ENCODE measurements at places on chromosomes 12 and 14.

- DNase-seq, result no peak
Measured at GRCh38 chr12:51926718-51927117, 19.4 kb downstream of the ACVRL1 start.

- DNase-seq, result no peak
Measured at GRCh38 chr12:3662521-3662921, 90.4 kb downstream of the CRACR2A start.

GRCh38 chr12:55654511-55655214 is 18.0 kb downstream of the OR10P1 start:
- no peak for DNase-seq

DNA sequence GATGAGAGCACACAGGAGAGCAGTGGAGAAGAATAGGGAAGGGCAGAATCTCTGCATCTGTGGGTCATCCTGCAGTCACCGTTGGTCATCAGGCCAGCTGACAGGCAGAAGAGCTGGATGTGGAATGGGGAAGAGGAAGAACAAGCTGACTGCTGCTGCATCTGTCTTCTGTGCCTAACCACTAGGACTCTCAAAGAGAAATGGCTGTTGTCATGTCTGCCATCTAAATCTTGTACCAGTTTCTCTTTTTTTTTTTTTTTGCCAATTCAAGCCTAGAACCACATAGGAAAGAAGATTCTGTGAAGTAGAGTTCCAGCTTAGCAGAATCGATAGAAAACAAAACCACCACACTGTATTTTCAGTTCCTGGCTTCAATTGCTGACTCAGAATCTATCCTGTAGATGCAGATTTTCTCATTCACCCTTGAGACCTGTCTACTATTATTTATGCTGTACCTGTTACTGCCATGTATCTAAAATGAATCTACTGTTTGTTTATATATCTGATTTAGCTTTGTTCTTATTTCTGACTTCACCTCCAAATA is 421.9 kb upstream of the PRICKLE1 start:
- no peak for DNase-seq

GRCh38 chr12:14443531-14443930 is 78.0 kb downstream of the ATF7IP start:
- DNase-seq, result no peak

DNA sequence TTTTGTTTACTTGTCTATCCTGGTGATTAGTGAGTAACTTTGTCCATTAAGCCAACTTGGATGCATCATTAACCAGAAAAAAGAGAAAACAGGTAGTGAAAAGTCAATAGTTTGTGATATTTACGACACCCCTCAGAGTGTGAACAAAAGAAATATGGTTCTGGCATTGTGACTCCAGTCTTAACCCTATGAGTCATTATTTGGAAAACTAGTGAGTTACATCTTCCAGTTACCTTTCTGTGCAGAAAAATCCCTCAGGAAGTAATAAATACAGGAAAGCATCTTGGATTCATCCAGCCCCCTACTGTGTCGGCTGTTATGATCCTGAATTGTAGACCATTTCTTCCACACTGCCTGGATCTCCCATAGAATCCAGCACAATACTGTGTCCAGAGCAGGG is 379.1 kb downstream of the GALC start:
- no peak for DNase-seq

GRCh38 chr14:75303381-75303789 is 24.8 kb downstream of the FOS start:
- peak; percentile 52 for DNase-seq

- no peak for DNase-seq
Measured at GRCh38 chr14:86420131-86420530, 890.2 kb downstream of the FLRT2 start.

GRCh38 chr12:49872781-49873181 is 29.9 kb upstream of the BCDIN3D start:
- no peak for DNase-seq

DNA sequence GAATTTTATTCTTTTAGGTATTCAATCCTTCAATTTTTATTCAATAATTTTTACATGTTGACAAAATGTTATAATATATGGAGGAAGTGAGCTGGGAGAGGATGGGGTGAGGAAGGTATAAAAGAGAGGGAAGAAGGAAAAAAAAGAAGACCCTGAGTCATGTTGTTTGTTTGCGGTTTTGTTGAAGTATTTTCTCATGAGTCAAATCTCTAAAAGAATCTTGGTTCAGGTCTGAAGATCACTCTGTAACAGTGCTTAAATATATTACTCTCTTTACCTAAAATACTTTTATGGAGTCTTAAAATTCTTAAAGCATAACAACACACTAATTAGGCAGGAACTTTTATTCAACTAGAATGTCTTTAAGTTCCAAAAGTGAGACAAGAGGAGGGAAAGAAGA is 489.6 kb upstream of the GARIN6 start:
- no peak for DNase-seq

- DNase-seq, result no peak
Measured at GRCh38 chr12:53975479-53976152, 862 bp upstream of the HOTAIR start.

DNA sequence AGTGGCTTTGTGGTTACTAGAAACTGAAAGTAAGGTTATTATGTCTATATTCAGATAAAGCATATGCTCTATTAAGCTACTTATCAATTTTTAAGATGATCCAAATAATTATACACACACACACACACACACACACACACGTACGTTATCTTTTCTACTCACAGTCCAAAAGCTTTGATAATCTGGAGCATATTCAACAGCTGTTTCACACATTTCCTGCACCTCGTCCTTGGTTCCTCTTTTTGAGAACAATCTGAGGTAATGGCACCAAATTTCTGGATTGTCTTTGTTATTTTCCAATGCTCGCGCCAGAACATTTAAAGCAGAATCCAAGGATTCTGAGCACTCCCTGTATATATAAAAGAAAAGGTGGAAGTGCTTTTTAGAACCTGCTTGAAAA is 37.5 kb downstream of the ZFC3H1 start:
- no peak for DNase-seq

GRCh38 chr14:86626530-86626929 is 1096.6 kb downstream of the FLRT2 start:
- no peak for DNase-seq

- DNase-seq, result no peak
Measured at GRCh38 chr12:43348221-43348620, 203.8 kb downstream of the ADAMTS20 start.

DNA sequence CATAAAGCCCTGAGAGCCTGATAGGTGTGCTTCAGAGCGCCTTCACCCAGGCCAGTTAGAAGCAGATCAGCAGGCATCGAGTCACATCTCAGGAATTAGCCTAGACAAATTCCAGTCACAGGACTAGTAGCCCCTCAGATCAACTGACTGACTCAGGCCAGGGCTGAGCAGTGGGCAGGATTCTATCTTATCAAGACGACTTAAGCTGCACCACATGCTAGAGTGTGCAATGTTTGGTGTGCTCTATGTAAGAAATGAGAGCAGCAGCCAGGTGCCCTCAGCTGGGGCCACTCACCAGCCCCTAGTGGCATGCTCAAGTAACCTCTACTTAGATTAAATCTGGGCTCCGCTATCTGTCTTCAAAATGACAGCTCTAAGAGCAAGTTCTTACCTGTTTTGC is 19.7 kb upstream of the NGB start:
- DNase-seq, result no peak

DNA sequence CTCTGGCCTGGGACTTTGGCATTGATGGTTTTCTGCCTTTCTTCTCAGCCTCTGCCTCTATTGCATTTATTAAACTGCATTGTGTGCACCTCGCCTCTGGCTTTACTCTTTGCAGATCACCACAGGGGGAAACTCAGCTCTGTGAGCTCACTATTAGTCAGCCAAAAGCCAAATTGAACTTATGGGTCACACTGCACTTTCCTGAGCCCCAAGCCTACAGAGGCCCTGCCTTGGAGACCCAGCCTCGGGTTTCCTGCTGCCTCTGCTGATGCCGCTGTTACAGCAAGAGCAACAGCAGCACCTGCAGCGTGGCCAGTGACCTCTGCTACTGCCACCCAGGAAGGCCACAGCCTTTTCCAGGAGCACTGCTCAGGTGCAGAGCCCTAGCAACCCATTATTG is 122.5 kb downstream of the DAD1 start:
- no peak for DNase-seq

- no peak for DNase-seq
Measured at GRCh38 chr12:59928416-59928815, 332.6 kb downstream of the SLC16A7 start.

- DNase-seq, result no peak
Measured at GRCh38 chr12:132723015-132723763, 12.5 kb downstream of the PGAM5 start.

DNA sequence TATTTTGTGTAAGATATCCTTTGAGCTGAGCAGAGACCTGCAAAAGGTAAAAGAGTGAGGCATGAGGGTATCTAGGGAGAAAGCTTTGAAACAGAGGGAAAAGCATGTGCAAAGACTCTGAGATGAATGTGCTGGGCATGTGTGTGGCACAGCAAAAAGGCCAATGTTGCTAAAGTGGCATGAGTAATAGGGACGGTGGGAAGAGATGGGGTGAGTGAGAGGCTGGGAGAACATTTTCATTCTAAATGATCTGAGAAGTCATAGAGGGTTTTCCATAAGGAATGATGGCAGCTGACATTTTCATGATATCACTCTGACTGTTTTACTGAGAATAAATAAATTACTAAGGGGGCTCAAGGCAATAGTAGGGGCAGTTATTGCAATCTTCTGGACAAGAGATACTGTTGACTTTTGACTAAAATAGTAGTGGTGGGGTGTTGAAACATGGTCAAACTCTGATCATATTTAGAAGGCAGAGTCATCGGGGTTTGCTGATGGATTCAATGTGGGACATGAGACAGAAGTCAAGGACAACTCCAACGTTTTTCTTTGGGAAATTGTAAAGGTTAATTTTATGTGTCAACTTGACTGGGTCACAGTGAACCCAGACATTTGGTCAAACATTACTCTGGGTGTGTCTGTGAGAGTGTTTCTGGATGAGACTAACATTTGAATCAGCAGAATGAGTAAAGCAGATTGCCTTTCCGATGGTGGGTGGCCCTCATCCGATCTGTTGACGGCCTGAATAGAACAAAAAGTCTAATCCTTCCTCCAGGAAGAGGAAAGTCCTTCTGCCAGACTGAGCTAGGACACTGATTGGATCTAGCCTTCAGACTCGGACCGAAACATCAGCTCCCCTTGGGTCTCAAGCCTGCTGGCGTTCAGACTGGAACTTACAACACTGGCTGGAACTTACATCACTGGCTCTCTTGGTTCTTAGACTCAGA is 193.9 kb upstream of the PLXNC1 start:
- no peak for DNase-seq

DNA sequence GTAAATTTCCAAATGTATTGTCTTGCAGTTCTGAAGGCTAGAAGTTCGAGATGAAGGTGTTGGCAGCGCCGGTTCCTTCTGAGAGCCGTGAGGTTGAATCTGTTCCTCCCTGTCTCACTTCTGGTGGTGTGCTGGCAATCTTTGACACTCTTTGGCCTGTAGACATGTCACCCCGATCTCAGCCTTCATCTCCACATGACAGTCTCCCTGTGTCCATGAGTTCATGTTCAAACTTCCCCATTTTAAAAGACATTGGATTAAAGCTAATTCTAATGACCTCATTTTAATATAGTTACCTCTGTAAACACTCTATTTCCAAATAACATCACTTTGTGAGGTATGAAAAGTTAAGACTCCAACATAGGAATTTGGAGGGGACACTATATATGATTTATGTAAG is 4.1 kb upstream of the RBM19 start:
- no peak for DNase-seq

DNA sequence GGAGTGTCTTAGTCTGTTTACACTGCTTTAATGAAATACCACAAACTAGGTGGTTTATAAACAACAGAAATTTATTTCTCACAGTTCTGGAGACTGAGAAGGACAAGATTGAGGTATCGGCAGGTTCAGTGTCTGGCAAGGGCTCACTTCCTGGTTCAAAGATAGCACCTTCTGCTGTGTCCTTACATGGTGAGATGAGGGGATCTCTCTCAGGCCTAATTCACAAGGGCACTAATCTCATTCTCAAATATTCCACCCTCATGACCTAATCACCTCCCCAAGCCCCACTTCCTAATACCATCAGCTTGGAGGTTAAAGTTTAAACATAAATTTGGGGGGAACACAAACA is 35.0 kb upstream of the PLEK2 start:
- no peak for DNase-seq

DNA sequence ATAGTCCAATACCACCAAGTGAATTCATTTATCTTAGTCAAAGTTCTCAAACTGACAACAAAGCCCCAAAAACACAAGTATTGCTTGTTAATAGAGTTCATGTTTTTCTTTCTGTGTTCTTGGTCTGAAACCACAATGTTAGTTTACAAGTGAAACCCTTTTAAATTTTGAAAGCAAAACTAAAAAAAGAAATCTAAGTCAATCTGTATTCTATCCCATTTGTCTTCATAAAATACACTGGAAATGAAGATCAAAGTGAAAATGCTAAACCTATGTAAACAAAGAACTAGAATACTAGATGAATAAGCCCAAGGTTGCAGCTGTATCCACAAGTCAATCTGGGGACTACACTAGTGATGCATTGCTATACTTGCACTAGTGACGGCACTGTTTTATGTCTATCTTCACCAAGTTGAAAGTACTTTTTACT is 10.4 kb downstream of the MAP4K5 start:
- no peak for DNase-seq

DNA sequence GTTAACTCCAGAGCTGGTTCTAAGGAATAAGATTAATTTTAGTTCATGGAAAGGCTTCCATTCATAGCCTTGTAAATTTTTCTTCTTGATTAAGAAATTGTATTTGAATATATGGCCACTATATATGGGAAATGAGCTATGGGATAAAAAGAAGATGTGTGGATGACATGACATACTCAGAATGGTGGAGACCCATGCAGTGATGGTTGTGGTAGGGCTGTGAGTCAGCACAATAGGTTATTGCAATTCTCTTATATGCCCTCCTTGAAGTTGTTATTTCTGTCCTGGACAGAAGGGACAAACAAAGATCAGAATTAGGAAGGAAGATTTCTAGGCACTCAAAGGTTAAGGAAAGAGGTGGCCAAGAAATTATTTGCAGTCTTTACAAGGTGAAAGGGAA is 21.5 kb downstream of the RASSF9 start:
- no peak for DNase-seq

DNA sequence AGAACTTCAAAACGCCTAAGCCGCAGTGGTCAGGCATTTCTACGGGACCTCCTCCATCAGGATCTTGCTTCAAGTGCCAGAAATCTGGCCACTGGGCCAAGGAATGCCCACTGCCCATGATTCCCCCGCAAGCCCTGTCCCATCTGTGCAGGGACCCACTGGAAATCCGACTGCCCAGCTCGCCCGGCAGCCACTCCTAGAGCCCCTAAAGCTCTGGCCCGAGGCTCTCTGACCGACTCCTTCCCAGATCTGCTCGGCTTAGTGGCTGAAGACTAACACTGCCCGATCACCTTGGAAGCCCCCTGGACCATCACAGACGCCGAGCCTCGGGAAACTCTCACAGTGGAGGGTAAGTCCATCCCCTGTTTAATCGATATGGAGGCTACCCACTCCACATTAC is 1113.0 kb upstream of the TMEM132C start:
- no peak for DNase-seq

GRCh38 chr14:65095633-65096205 is 6.6 kb downstream of the MAX start:
- no peak for DNase-seq
